ENCODE measurements at places on chromosomes 13 and 19.

GRCh38 chr13:113048766-113049165, 56.8 kb upstream of the F7 start:
- DNase-seq, result no peak

GRCh38 chr13:104691767-104692467, 1625.7 kb upstream of the SLC10A2 start:
- DNase-seq, result no peak

- DNase-seq, result no peak
Observed at GRCh38 chr13:106494936-106495335, 40.5 kb downstream of the EFNB2 start.

GRCh38 chr13:63403733-63404132, 1988.1 kb upstream of the PCDH20 start:
- DNase-seq, result no peak

DNA sequence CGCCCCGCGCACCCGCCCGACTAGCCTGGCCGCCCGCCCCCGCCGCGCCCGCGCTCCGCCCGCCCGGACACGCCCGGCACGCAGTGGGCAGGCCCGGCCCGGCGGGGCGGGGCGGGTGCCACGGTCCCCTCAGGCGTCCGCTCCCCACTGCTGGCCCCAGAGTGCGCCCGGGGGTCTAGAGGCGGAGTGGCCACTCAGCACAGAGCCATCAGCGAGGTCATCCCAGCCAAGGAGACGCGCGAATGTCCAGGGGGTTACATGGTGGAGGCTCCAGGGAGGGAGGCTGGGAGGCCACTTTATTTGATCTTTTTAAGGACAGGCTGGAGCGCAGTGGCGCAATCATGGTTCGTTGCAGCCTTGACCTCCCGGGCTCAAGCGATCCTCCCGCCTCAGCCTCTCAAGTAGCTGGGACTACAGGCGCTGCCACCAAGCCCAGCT, 236 bp upstream of the TINCR start:
- no peak for DNase-seq

- DNase-seq, result no peak
Observed at GRCh38 chr19:47725759-47726401, 12.7 kb downstream of the EHD2 start.

DNA sequence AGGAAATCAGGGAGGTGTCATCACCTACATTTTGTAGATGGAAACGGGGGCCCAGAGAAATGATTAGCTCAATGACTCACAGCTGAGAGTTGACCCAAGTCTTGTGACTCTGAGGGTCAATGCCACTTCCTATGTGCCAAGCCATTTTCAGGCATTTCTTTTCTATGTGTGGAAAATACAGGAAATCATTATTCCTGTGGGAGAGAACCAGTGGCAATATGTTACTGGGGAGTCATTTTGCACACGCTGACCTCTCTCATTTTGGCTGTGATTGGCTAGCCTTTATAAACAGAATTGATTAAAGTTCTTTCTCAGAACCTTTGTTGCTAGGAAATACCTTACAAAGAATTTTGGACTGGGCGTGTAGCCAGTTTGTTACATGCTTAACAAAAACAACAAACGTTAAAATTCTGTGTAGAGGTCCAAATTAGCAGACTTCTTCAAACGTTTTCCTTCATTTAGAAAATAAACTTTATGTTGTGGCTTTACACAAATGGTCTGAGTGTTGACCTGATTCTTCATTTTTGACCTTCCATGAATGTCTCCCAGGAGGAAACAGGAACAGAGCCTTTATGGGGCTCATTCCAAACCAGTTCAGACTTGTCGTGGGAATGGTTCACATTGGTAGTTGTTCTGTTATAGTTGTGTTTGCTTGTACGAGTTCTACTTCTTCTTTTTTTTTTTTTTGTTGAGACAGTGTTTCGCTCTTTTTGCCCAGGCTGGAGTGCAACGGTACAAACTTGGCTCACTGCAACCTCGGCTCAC, 11.4 kb downstream of the PCCA start:
- DNase-seq, result peak; percentile 99

- DNase-seq, result no peak
Observed at GRCh38 chr13:67410645-67411044, 180.5 kb upstream of the PCDH9 start.

DNA sequence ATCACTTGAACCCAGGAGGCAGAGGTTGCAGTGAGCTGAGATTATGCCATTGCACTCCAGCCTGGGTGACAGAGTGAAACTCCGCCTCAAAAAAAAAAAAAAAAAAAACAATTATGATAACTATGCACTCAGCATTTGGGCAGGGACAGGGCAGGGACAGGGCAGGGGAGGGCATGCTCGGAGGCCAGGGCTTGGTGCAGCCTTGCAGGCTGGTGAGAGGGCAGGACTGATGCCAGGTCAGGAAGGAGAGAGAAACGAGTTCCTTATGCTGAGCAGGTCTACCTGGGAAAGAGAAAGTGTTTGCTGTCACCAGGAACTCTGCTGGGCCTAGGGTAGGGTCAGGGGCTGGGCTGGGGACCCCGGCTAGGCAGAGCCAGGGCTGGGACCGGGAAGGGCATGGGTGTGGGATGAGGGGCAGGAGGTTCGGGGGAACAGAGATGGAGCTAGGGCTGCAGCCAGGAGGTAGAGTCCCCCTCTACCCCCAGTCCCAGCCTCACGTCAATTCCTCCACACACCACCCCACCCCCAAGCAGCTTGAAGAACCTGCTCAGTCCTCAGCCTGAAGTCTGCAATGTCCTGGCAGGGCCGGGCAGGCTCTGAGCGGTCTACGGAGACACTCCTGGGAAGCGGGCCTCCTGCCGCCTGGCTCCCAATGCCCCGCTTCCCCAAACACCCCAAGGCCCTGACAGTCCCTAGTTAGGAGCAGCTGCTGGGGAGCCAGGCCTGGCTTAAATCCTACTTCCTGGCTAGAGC, 2.8 kb downstream of the FXYD3 start:
- DNase-seq, result no peak

- no peak for DNase-seq
Observed at GRCh38 chr13:112603641-112604225, 15.8 kb upstream of the TUBGCP3 start.

DNA sequence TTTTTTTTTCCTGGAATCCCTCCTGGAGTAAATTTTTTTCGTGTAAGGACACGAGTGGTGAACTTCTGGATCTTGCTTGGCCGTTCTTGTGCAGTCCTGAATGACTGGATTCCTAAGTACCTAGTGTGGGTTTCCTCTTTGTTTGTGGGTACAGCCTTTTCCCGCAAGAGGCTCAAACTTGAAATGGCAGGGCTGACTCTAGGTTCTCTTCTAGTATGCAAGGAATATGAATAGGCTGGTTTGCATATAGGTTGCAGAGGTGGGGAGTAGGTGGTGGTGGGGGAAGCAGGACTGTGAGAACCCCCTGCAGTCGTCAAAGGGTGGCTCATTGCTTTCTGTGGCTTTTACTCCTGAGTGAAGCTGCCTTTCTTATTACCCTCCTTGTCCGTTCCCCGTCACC, 13.6 kb downstream of the UBAC2 start:
- DNase-seq, result no peak

GRCh38 chr13:43111559-43112400, 88.4 kb downstream of the DNAJC15 start:
- no peak for DNase-seq

DNA sequence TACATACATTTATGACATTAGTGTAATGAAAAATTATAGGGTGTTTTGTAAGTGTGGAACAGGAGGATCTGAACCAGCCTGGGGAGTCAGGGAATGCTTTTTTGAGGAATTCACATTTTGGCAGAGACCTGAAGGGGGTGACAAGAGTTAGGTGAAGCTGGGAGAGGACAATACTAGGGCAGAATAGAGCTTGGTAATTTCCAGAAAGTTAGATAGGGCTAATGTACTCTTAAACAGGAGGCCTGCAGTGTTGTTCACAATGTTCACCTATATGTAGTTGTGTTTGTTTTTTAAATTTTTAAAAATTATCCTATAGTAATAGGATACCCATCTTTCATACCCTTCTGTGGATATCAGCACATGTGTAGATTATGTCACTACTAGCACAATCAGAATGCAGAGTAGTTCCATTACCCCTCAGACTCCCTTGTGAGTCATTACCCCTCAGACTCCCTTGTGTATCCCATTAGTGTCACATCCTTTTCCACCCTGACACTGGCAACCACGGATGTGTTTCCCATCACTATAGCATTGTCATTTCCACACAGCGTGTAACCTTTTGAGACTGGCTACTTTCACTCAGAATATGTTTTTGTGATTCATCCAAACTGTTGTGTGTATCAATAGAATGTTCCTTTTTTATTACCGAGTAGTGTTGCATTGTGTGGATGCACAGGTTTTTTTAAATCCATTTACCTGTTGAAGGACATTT, 43.1 kb downstream of the PCCA start:
- DNase-seq, result peak; percentile 91

DNA sequence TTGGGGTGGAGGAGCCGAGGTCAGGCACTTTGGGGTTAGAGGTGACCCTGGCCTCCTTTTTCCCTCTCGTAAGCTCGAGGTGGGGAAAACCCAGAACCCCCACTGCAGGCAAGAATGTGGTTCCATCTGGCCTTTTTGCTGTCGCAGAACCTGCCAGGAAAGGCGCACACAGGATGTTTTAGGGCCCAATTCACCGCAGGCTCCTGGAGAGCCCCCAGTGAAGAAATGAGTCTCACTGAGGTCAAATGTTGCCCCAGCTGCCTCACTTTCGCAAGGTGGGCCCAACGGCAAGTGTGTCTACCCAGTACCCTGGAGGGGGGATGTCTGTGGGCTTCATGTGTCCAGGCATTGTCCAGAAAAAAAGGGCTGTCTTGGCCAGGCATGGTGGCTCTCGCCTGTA, 61.8 kb downstream of the PEX11G start:
- no peak for DNase-seq

DNA sequence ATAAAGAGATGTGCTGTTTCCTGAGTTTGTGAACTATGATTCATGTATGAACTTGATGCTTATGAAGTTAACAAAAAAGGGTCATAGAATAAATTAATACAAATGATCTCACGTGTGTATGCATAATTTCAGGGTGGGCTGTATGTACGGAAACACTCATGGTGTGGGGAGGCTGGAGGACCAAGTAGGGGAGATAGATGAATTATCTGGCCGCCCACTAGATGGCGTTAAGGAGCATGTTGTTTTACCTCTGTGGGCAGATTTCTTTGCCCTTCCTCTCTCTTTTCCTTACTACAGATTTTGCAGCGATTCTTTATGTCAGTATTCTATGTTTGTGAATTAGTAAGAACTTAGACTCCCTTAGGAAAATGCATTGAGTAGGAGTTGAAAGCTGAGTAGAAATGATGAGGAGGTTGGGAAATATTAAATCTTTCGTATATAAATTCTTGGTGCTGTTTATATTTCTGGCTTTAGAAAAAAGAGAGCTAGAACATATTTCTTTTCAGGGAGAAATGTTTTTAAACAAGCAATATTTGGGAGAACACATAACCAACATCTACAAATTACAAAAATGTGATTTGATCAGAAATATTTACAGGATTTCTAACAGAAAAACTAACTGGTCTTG, 47.4 kb upstream of the TMTC4 start:
- DNase-seq, result peak; percentile 40

DNA sequence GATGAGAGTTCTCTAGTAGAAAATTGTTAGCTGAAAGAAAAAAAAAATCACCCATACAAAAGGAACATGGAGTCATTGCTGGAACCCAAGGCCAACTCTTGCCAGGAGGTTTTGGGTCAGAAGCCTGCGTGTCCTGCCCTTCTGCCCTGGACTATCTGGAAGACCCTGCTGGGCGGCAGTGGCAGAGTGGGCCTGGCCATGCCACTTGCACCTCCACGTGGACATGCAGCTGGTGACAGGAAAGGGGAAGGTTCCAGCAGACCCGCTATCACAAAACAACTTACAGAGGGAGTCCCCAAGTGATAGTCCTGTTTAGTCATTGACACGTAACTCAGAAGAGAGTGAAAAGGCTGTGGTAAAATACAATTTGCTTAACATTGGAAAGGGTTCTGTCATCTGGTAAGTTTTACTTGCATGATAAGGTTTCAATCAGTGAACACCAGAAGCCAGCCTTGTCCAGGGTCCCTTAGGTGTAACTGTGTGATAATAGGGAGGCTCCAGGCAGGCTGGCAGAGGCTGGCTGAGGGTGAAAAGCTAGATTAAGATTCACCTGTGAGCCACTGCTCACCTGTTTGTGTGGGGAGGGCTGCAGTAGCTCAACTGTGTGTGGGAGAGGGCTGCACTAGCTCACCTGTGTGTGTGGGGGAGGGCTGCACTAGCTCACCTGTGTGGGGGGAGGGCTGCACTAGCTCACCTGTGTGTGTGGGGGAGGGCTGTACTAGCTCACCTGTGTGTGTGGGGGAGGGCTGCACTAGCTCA, 47.8 kb downstream of the COL4A2 start:
- no peak for DNase-seq

DNA sequence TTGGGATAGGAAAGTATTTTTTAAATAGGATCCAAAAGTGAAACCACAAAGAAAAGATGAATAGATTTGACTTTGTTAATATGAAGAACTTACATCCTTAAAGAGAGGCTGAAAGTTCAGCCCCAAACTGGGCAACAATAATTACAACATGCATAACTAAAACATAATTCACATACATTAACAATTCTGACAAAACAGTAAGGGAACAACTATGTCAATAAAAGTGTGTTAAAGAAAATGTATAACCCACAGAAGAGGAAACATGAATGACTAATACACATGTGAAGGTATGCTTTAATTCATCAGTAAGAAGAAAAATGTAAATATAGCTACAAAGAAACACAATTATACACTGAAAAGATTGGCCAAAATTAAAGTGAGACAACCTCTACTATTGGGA, 1597.6 kb upstream of the MIR17HG start:
- DNase-seq, result no peak

DNA sequence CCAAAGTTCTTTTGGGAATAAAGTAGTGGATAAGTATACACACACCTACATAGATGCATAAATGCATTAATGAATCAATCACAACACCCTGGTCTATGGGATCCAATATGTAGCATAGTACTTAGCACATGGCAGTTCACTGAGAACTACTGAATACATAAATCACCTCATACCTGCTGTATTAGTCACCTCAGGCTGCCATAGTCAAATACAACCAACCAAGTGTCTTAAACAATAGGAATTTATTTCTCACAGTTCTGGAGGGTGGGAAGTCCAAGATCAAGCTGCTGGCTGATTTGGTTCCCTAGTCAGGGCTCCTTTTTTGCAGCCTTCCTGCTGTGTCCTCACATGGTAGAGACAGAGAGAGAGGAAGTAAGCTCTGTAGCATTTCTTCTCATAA, 228.2 kb downstream of the NHLRC3 start:
- DNase-seq, result peak; percentile 15

DNA sequence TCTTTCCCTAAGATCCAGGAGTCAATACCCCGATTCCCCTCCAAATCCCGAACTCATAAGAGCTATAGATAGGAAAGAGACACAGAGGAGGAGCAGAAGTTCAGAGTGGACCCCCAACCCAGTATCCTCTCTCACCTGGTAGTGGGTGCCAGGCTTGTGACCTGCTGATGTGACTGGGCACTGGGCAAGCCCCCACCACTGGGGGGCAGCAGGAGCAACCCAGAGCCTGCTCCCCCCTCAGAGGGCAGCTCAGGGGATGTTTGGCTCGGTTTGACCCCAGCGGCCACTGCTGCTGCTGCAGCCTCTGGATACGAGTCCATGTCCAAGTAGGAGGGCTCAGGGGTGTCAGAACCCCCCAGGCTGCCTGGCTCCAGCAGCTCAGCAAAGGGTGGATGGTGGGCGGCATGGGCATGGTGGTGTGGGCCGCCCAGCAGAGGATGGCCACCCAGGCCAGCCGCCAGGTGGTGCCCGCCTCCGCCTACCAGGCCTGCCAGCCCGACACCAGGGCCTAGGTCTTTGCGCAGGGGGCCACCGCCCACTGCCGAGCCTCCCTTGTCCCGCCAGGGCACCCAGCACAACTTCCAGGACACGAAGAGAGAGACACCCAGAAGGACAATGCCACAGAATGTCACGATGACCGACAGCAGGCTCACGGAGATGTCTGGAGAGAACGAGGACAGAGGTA, 7.4 kb downstream of the SYT3 start:
- no peak for DNase-seq
